ENCODE measurements at places on chromosomes 12 and 14. TPM values are rescaled to one million over a fixed set of nuclear protein-coding genes. Genes with fewer than 3 reads are reported as not detected.
A peak's percentile ranks its signal among the peaks of the same experiment; 100 is the strongest.

Gene CLMN
- 1.1 TPM for total RNA-seq

Gene NTF3
- under 0.01 TPM for total RNA-seq

Gene PSMC6
- 78.5 TPM for total RNA-seq

Gene ZCCHC8
- 22.8 TPM for total RNA-seq

- peak; percentile 62 for DNase-seq
Measured at GRCh38 chr12:88420457-88420856, 159.8 kb downstream of the KITLG start.

- DNase-seq, result no peak
Measured at GRCh38 chr14:57080691-57081090, 188.0 kb downstream of the EXOC5 start.

GRCh38 chr12:45191239-45191638 is 24.7 kb upstream of the ANO6 start:
- DNase-seq, result no peak

- peak; percentile 51 for DNase-seq
Measured at GRCh38 chr12:7155471-7156034, 25.4 kb downstream of the CLSTN3 start.

DNA sequence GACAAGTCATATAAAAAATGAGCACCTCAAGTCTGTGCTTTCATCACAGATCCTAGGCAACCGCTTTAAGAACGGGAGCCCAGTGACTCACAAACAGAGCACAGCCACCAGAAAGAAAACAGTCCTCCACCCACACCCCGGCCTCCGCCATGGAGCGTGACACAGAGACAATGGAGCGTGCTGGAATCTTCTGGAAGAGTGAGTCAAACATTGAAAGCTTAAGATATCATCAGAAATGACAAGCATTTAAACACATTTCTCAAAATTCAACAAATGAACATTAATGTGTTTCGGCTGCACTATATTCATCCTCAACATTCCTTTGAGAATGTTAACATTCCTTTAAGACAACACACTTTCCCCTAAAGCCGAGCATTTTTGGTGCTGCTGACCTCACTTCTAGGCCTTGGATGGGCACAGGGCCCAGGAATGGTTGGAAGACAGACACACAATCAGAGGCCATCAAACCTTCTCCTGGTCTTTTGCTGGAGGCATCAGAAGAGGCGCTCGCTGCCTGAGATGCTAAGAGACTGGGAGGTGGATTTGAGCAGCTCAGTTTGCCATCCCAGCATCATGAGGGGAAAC is 23.6 kb upstream of the TMEM132D start:
- no peak for DNase-seq

DNA sequence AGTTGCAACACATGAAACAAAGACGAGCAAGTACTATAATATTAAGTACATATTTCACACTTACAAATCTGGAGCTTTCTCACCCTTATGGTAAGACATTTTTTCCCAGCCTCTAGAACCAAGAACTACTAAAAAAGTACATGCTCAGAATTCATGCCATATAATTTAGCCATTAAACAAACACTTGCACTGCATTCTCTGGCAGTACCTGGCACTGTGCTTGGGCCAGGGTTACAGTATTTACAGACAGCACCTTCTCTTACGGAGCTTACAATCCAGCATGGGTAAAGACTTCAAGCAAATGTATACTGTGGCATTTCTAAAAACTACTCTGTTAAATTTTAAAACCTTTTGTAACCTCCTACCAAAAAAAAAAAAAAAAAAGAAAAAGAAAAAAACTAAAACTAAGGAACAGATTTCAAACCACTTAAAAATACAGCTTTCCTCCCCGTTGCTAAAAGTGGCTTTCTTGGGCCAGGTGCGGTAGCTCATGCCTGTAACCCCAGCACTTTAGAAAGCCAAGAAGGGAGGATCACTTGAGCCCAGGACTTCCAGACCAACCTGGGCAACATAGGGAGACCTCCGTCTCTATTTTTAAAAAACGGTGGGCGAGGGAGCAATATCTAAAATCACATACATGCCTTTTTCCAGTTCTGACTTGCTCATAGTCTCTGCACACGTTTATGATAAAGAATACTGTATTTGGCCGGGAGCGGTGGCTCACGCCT is 956 bp downstream of the GNPTAB start:
- peak; percentile 73 for DNase-seq

- DNase-seq, result no peak
Measured at GRCh38 chr12:51766067-51766676, 82.3 kb downstream of the FIGNL2 start.

DNA sequence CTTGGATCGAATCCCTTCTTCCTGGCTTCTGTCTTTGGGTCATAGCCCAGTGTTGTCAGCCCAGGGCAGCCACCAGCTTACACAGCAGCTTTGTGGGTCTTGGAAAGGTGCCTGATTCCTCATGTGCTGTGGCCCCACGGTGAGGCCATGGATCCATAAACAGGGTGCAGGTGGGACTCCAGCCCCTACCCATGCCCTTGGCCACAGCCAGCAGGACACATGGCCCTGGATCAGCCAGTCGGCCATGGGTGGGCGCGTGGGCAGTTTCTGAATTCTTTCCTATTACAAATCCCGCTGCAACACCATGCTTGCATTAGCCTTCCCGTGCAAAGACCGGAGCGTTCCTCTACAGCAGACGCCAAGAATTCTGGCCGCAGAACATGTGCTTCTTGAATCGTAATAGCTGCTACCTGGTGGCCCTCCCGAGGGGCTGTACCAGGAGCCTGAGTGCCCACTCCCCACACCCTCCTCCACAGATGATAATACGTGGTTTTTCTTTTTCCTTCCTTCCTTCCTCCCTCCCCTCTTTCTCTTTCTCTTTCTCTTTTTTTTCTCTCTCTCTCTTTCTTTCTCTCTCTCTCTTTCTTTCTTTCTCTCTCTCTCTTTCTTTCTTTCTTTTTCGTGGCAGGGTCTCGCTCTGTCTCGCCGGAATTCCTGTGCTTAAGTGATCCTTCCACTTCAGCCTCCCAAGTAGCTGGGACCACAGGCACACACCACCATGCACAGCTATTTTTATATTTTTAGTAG is 2.9 kb upstream of the MMP17 start:
- DNase-seq, result peak; percentile 90

- no peak for DNase-seq
Measured at GRCh38 chr14:89243286-89243685, 173.7 kb downstream of the FOXN3 start.

GRCh38 chr12:127214186-127214585 is 1052.8 kb upstream of the TMEM132C start:
- no peak for DNase-seq

DNA sequence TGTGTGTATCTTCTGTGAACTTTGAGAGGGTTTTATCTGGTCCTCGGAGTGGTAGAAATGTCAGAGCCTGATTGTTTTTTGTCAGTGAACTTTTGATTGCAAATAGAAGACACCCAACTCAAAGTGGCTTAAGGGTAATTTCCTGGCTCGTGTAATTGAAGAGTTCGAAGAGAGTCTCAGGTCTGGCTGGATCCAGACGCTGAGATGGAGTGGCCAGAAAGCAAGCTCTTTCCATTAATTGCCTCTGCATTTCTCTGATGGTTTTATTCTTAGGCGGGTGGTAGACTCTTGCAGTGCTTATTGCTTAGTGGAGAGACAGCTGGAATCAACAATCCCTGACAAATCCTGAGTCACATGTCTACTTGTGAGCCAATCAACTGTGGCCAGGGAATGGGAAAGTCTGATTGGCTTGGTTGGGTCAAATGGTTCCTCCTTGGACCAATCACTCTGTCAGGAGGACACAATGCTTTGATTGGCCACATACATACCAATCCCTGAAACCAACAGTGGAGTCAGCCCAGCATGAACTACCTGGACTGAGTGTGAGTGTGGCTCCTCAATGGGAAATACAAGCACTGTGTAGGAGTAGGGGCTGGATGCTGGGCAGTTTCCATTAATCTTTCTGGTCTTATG is 330.5 kb downstream of the AACS start:
- no peak for DNase-seq

DNA sequence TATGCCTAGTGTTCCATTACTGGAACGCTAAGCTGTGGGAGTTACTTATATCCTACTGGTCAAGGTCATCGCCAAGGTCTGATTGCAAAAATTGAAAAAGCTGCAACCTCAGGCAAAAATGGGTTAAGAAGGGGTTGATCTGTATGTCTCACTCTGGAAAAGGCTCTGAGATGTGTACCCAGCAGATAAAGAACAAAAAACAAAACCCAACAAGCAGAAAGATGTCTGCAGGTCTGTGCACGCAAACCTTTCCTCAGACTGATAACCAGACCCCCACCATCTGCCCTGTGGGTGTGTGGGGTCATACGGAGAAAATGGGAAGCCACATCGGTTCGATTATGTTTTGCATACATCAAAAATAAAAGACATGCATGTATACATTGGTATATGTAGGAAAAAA is 56.4 kb downstream of the TESC start:
- no peak for DNase-seq

- DNase-seq, result peak; percentile 54
Measured at GRCh38 chr14:58414845-58415244, 12.5 kb downstream of the TIMM9 start.
